ENCODE measurements at places on chromosomes 2 and 18. TPM values are rescaled to one million over a fixed set of nuclear protein-coding genes. Genes with fewer than 3 reads are reported as not detected.

GRCh38 chr2:42098571-42099437 lies 51.0 kb downstream of the PKDCC start:
- DNase-seq: peak; percentile 30

- DNase-seq: no peak
Observed at GRCh38 chr2:209824391-209824790, 52.8 kb downstream of the UNC80 start.

DNA sequence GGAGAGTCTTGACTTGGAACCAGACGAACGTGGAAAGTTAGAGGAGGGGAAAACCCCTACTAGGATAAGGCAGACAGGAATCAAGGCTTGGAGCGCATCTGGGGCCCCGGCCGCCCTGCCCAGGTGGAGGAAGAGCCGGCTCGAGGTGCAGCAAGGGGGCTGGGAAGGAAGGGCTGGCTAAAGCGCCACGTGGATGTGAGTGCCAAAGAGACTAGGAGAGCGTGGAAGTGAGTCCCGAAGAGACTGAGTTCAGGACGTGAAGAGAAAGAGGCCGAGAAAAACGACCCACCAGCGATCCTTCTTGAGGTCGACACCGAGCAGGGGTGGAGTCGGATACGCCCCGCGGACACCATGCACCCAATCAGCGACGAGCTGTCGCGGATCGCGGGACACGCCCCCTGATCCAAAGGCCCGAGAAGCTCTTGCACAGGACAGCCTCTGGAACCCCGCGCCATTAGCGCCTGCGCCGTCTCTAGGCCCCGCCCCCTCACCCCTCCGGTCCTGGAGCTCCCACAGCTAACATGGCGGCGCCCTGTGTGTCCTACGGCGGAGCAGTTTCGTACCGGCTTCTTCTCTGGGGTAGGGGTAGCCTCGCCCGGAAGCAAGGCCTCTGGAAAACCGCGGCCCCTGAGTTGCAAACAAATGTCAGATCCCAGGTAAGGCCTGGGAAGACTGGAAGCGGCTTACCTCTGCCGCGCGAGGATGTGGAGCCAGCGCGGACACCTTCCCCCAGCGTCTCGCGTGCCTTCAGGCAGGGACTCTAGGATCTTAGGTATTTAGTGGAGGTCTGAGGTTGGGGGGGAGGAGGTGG lies at the start of gene MRPS9:
MRPS9 (plus strand) TSS at position 498 of the 811 bp plus-strand sequence; CDS start at position 522, 24 bp downstream.
- DNase-seq: peak; percentile 99

DNA sequence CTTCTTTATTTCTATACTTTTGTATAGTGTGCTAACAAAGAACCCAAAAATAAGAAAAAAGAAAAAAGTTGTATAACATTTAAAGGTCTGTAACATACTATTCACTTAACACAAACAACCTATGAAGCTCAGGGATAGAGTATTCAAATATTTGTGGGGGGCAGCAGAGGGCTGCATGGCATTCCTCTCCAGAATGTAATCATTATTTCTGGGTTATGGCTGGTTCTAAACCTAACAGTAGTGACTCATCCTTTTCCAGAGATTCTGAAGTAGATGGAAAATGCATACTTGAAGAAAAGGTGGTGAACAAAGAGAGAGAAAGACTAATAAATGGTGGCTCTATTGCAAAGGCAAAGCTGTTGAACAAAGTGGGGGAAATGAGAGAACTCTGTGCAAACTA lies 249.4 kb downstream of the NRXN1 start:
- DNase-seq: no peak

- no peak for DNase-seq
Observed at GRCh38 chr2:7693246-7694075, 776.2 kb downstream of the RNF144A start.

- no peak for DNase-seq
Observed at GRCh38 chr2:12296915-12297314, 419.8 kb upstream of the TRIB2 start.

UGT1A5 gene
- not detected for total RNA-seq

DNA sequence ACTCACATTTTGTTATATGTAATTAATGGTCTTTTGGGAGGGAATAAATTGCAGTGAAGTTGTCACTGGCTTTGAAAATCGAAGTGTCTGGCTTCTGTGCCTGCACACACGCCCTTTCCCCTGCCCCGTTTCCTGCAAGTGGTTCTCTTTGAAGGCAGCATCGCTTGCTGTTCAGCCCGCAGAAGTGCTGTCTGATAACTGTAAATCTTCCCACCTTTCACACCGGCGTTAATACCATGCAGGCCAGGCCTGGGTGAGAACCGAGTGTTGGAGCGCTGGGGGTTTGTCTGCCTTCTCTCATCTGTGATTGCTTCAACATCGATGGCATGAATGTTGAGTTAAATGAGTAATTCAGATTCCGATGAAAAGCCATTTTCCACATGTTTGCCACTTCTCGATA lies 37.9 kb upstream of the RPL31 start:
- DNase-seq: no peak

DSC2 gene
- 24.5 TPM for total RNA-seq

GRHL1 gene
- 0.69 TPM for total RNA-seq

GRCh38 chr2:69777786-69778105 lies 35.8 kb downstream of the ANXA4 start:
- no peak for DNase-seq

DNA sequence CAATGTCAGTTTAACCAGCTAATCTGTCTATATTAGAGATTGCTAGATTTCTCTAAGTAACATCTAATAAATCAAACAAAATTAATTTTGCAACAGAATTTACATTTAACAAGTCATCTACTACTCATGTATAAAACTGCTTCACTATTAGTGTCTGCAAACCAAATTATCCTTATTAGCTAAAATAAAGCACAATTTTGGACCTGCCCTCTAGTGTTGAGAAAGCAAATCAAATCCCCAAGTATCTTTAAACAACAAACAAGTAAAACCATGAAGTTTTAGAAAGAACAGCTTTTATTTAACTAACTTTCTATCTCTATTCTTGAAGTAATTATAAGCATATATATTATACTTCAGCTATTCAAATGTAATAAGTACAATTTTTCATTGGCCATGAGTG lies 113.1 kb upstream of the SP3 start:
- no peak for DNase-seq

ARHGAP15 gene
- 7.0 TPM for total RNA-seq

DNA sequence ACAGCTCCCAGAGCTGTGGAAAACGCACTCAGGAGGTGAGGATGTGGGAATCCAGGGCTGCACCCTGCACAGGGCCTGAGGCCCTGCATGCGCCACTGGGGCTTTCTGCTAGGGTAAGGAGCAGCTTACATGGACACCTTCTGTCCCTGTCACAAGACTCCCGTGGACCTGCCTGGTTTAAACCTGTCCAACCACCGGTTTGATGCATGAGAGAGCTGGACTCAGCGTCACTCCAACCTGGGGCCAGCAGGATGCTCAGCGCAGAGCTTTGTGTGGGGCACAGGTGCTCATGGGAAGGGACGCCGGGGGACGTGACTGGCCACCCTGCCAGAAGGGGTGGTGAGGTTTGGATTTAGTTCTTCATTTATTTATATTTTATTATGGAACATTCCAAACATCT lies 24.2 kb downstream of the SNORC start:
- peak; percentile 8 for DNase-seq

CAPN14 gene
- 0.27 TPM for total RNA-seq

DNA sequence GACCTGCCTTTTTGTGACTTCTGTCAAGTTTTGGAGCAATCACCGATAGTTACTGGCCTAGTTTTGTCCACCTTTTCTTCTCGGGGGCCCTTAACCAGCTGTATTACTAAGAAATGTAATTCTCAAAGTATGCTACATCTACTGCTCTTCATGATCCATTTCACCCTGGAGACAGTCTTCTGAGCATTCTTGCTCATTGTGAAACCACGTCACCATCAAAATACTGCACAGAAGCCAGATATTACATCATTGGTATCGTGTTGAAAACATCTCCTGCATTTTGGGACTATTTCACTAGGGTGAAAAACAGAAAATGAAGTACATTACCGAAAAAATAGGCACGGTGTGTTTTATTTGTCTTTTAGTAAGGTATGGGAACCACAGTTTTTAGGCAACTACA lies 11.7 kb downstream of the LYPD6B start:
- DNase-seq: no peak

DNA sequence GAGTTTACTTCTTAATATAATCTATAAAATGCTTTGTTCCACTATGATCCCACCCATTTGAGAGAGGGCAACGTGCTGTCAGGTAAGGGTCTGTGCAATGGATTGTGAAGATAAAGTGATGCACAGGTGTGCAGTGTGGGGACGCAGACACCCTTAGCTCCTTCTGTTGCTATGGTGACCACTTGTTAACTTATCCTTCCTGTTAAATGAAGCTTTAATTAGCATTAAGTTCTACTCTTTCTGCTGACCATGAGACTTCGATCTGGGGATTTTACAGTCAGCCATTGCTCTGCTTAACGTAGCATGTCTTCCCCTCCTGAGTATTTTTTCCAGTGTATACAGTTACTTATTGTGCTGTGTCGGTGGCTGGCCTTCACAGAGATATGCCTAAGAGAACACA lies 23.1 kb upstream of the ALKAL2 start:
- DNase-seq: no peak

DNA sequence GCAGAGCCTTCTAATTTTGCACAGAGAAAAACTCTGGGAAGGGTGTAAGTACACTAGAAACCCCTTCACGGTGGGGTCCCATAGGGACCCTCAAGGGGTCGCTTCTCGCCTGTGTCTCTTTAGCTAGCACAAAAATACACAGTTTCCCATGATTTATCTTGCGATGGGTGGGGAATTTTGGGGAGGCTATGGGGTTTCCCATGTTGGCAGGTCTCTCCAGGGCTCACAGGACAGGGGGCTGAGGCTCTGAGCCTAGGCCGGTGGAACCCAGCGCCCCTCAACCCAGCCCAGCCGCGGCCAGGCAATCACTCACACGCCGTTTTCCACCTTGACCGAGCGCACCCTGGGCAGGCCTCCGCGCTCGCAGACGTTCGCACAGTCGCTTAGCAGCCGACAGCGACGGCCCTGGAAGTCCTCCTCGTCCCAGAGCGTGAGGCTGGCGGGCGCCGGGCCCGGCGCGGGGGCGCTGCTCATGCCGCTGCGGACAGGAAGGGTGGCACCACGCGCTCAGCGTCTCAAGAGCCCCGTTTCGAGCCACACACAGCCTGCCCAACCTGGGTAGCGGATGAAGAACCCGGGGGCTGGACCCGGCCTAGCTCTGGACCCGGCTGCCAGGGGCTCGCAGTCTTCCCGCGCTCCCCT lies 398 bp downstream of the CRYBA2 start:
- DNase-seq: no peak

- DNase-seq: no peak
Observed at GRCh38 chr2:228533156-228533555, 351.7 kb upstream of the SPHKAP start.

DNA sequence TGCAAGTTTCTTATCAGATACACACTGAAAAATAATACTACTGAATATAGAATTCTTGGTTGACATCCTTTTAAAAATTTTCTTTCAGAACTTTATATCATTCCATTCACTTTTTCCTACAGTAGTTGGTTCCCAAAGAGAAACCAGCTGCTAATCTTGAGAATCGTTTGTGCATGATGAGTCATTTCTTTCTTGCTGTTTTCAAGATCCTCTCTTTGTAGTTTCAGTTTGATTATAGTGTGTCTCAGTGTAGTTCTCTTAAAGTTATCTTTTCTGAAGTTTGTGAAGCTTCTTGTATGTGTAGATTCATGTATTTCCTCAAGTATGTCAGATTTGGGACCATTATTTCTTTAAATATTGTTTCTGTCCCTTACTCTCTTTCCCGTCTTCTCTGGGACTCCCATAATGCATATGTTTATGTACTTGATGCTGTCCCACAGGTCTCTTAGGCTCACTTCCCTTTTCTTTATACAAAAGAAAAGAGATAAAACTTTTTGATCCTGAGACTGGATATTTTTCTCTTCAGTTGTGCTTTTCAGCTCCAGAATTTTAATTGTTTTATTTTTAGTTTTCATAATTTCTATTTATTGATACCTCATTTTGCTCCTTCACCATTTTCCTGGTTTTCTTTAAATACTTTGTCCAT lies 801.0 kb downstream of the TDRD15 start:
- no peak for DNase-seq

GRCh38 chr2:157838442-157839161 lies 37.5 kb downstream of the ACVR1 start:
- DNase-seq: peak; percentile 19
